AG10803 (cell line): ENCODE measurements at places on chromosomes 11 and 22.

GRCh38 chr11:3738241-3738640 lies 59.1 kb downstream of the NUP98 start:
- peak; percentile 90 for DNase-seq

DNA sequence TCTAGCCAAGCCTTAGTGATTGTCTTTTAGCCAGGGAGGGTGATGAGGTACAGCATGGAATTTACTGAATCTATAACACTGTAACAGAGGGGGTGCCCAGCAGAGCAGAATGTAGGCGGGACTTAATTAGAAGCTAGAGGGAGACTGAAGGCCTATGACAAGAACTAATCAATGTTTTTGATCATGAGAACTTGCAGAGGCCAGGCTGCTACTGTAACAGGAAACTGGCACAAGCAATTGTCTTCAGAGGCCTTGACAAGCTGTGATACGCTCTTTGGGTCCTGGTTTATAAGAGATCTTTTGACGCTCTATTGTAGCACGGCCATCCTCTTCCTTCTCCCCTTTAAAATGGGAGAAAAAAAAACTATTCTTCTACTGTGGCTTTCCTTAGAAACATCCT lies 1297.3 kb downstream of the JRKL start:
- no peak for DNase-seq

GRCh38 chr22:17774206-17774925 lies at the start of gene BID:
BID (minus strand) TSS chr22:17774469; CDS start chr22:17750116, 24,353 bp downstream.
- DNase-seq: no peak

- no peak for DNase-seq
Measured at GRCh38 chr22:47452184-47452583, 689.7 kb downstream of the TBC1D22A start.

DNA sequence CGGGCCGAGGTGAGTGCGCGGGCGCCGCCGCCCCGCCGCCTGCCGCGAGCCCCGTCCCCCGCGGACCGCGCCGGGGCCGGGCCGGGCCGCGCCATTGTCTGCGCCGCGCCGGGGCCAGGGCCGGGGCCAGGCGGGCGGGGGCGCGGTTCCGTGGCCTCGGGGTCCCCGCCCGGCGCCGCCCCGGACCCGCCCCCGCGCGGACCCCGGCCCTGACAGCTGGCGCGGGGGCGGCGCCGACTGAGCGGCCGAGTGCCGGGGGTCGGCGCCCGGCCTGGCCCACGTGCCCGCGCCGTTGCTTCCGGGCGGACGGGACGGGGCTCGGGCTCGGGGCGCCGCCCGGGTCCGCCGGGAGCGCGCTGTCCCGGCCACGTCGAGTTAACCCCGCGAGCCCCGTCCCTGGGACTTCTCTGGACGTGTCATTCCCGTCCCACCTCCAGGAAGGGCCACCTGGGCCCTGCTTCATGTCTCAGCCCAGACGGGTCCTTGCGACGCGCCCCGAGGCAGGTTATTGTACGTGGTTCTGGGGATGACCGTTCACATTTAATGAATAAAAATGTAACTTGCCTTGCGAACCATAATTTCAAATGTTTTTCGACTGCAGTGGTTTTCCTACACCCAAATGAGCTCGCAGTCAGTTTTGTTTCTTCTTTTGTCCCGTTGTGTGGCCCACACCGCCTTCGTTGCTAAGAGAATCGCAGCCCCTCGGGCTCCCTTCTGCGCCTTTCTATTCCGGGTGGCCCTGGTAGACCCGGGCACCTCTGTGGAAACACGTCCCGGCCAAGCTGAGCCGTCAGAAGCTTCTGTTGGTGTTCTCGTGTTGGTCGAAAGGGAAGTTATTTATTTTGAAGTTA lies 562 bp downstream of the ZBED4 start:
- peak; percentile 24 for DNase-seq

DNA sequence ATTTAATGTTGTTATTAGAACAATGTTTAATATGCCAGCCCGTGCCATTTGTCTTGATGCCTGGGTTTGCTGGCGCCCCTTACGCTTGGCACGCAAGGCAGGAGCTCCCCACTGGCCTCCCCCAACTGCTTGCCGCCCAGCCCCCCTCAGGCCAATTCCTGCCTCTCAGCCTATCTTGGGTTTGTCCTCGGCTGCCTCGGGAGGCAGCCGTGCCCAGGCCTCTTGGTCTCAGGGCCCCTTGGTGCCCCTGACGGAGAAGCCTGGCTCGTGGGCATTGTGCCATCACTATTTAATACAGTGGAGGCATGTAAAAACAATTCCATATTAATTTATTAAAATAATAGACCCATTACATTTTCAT lies 119.8 kb downstream of the KCNQ1OT1 start:
- no peak for DNase-seq

DNA sequence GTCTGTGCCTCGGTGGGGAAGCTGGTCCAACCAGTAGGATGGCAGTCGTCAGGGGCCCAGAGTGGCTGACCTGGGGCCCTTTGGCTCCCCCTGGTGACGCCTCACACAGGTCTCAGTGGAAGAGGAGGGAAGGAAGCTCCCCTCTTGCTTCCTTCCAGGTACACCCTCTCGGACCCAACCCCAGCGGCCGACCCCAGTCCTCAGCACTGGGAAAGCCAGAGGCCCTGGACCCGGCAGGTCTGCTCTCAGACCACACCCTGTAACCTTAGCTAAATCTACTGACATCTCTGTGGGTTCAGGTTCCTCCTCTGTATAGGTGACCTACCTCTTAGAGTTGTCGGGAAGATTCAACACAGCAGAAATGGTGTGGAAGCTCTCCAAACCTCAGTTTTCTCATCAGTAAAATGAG lies 3.4 kb upstream of the SCUBE1 start:
- no peak for DNase-seq

- DNase-seq: peak; percentile 80
Measured at GRCh38 chr22:26777156-26777801, 119.9 kb downstream of the MIAT start.

GRCh38 chr11:74932169-74932568 lies 16.7 kb downstream of the XRRA1 start:
- no peak for DNase-seq

DNA sequence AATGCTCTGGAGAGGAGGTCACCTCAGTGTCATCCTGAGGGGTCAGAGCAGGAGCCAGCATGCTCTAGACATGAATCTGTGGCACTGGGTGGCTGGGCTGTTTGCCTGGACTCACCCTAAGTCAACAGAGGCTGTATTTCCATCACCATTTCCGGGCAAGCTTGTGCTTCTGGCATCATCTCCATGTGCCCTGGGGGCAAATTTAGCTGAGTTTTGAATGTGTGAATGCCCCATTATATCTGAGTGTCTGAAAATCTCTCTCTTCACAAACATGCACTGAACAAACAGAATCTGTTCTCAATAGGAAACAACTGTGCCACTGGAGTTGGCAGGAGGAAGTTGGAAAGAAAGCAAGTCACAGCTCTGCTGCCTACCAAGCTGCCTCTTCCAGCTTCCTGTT lies 356.2 kb downstream of the GRM5 start:
- DNase-seq: no peak

- DNase-seq: peak; percentile 8
Measured at GRCh38 chr22:16819249-16819648, 6.0 kb downstream of the XKR3 start.

GRCh38 chr22:27019827-27020226 lies 362.4 kb downstream of the MIAT start:
- no peak for DNase-seq

- peak; percentile 67 for DNase-seq
Measured at GRCh38 chr11:69122630-69123431, 32.9 kb upstream of the SMIM38 start.

DNA sequence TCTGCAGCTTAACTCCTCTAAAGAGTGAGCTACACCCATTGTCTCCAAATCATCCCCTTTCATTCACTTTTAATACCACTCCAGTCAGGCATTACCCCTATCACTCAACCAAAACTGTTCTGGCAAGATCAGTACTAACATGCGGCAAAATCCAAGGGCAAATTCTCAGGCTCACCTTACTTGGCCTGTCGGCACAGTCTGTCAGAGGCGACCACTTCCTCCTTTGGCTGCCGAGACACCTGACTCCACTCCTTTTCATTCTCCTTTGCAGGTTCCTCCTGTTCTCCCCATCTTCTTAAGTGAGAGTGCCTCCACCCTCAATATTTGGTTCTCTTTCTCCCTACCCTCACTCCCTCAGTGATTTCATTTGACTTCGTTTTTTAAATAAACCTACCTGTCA lies 4.2 kb downstream of the C11orf91 start:
- DNase-seq: no peak
